Dermis microvascular lymphatic vessel endothelial cell (primary cell): ENCODE measurements at places on chromosomes 12 and 14. TPM values are rescaled to one million over a fixed set of nuclear protein-coding genes. Genes with fewer than 3 reads are reported as not detected.
A peak's percentile ranks its signal among the peaks of the same experiment; 100 is the strongest.

- no peak for DNase-seq
Measured at GRCh38 chr14:92885279-92886061, 37.5 kb upstream of the CHGA start.

DNA sequence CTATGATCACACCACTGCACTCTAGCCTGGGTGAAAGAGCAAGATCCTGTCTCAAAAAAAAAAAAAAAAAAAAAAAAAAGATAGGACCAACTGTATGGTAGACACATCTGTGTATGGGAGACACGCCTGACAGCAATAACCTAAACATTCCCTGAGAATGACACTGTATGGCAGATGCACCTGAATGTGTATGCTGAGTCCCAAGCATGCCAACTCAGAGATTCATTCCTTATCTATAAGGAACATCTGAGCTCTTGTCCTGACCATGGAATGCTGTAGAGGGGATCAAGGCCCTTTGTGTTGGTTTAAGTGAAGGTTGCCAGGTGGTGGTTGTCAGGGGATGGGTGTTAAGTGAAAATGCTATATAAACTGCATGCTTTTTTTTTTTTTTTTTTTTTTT lies 19.2 kb upstream of the LGALS3 start:
- DNase-seq, result no peak

DNA sequence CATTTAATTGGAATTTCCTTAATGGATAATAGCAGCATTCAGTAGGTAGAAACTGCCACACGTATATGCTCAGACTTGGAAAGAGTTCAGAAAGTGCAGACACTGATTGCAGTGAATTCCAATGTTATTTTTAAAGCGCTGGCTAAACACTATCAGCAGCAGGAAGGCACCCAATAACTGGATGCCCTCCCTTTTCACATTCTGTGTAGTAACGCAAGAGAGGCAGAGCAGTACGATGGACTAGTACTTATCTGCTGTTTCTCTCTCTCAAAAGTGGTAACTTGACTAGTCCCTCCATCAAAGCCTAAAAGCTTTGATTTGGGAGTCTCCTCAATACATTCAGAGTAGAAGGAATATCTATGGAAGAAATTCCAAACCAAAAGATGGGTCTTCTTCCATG lies 791.0 kb downstream of the TMTC2 start:
- DNase-seq, result no peak

- peak; percentile 93 for DNase-seq
Measured at GRCh38 chr12:89856431-89856830, 147.8 kb upstream of the ATP2B1 start.

UNC119B gene
- 16.3 and 17.6 TPM in 2 replicates for total RNA-seq

- DNase-seq, result peak; percentile 89
Measured at GRCh38 chr12:108773798-108774788, 42.8 kb upstream of the CORO1C start.
